Epithelial cell of alveolus of lung (primary cell): ENCODE measurements at places on chromosomes 1 and 21. TPM values are rescaled to one million over a fixed set of nuclear protein-coding genes. Genes with fewer than 3 reads are reported as not detected.

PTAFR gene
- total RNA-seq, result under 0.01 and 0.13 TPM in 2 replicates

SPRR4 gene
- total RNA-seq, result not detected in 2 replicates

IQGAP3 gene
- 4.2 and 22.8 TPM in 2 replicates for total RNA-seq

MARK1 gene
- 1.8 and 23.8 TPM in 2 replicates for total RNA-seq

C8A gene
- total RNA-seq, result not detected in 2 replicates

SLC5A3 gene
- total RNA-seq, result 2.7 and 5.7 TPM in 2 replicates

CNKSR1 gene
- 0.52 TPM in 1 of 2 replicates, not detected in the other for total RNA-seq

DHDDS gene
- 27.9 and 44.2 TPM in 2 replicates for total RNA-seq

CCDC27 gene
- not detected in 2 replicates for total RNA-seq

DMBX1 gene
- not detected in 2 replicates for total RNA-seq

NBPF19 gene
- 4.3 and 6.3 TPM in 2 replicates for total RNA-seq
